ENCODE measurements at places on chromosomes 12 and 14. TPM values are rescaled to one million over a fixed set of nuclear protein-coding genes. Genes with fewer than 3 reads are reported as not detected.

GRCh38 chr14:23119363-23120327 is 590 bp upstream of the CEBPE start:
- no peak for DNase-seq

DNA sequence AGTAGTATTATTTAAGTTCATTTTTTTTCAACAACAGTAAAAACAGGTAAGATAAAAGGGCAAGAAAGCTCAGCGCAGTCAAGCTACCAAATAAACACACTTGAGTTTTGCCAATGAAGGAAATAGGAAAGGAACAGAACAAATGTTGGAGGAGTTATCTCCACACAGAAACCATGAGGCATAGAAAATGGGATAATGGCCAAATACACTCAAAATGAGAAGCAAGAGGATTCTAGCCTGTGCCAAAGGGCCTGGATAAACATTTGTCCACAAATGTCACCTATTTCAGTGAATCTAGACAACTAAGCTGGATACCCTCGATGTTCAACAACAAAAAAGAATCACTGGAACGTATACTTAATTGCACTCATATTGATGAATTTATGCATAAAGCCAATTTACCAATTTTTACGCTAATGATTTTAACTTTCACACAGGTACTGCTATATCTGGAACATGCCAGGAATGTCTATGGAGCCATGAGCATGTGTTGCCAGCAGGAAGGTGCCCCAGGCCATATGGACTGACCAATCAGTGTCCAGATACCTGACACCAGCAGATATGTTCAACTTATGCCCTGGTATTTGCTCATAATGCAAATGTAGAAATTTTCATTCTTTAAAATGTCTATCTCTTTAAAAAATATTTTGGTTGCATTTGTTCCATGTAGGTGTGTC is 21.1 kb downstream of the ST8SIA1 start:
- no peak for DNase-seq

GRCh38 chr12:19482551-19483109 is 43.3 kb downstream of the AEBP2 start:
- no peak for DNase-seq

DNA sequence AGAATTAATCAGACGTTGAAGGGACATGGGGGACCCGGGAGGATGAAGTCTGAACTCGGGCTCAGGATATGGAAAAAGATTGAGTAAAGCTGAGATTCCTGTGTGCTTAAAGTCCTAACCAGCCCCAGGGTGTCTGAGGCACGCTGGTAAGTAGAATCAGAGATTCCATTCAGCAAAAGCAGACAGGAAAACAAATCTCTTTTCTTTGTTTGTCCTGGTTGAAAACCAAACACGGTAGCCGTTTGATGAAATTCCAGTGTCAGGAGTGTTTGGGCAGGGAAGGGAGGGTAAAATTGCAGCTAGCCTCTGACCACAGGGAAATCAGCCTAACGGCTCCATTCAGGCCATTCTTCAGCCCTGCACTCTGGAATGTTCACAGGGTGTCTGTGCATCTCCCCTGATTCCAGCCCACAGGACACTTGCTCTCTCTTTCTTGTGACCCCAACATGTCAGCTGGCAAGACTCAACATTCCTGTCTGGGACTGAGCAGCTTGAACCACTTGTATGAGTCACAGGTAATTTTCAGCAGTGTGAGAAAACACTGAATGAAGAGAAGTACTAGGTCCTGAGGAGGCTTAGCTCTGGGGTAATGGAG is 31.0 kb downstream of the NINJ2 start:
- peak; percentile 95 for DNase-seq

DNA sequence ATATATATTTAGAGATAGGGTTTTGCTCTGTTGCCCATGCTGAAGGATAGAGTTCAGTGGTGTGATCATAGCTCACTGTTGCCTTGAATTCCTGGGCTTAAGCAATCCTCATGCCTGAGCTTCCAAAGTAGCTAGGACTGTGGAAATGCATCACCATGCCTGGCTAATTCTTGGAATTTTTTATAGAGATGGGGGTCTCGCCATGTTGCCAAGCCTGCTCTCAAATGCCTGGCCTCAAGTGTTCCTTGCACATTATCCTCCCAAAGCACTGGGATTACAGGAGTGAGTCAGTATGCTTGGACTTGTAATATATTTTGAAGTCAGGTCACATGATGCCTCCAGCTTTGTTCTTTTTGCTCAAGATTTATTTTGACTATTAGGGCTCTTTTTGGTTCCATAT is 178.0 kb downstream of the RPAP3 start:
- DNase-seq = no peak

IFI27L1 gene
- 13.2 TPM for total RNA-seq

CYP27B1 gene
- 1.8 TPM for total RNA-seq

SERPINA12 gene
- not detected for total RNA-seq

TEX52 gene
- not detected for total RNA-seq

All from PC-9 (cell line).